ENCODE measurements at places on chromosomes 5 and 9. TPM values are rescaled to one million over a fixed set of nuclear protein-coding genes. Genes with fewer than 3 reads are reported as not detected.
A peak's percentile ranks its signal among the peaks of the same experiment; 100 is the strongest.

SLC6A18 gene
- total RNA-seq = not detected

PFDN1 gene
- 54.1 TPM for total RNA-seq

PCDHGB4 gene
- 3.6 TPM for total RNA-seq

TAF1L gene
- total RNA-seq = not detected

SEMA5A gene
- 40.2 TPM for total RNA-seq

MBLAC2 gene
- total RNA-seq = 13.8 TPM

PRR7 gene
- total RNA-seq = 0.78 TPM

GPR151 gene
- not detected for total RNA-seq

HNRNPH1 gene
- 335 TPM for total RNA-seq

- H3K4me1 ChIP-seq = peaks cover 23% of the 10 kb centered on the region
- H3K27ac ChIP-seq = no peak overlapping the region
- H3K27me3 ChIP-seq = no peaks in the 10 kb centered on the region
These were observed 54.9 kb upstream of the ZSWIM6 start for GRCh38 chr5:61277190-61277589.

GRCh38 chr5:167008705-167009104 is 1282.7 kb upstream of the WWC1 start:
- no peaks in the 10 kb centered on the region for H3K27me3 ChIP-seq
- no peak overlapping the region for H3K4me3 ChIP-seq

- DNase-seq = peak; percentile 69
- H3K4me1 ChIP-seq = peaks cover 5% of the 10 kb centered on the region
- H3K4me3 ChIP-seq = no peak overlapping the region
- H3K27me3 ChIP-seq = no peaks in the 10 kb centered on the region
These were observed 136.1 kb upstream of the CLINT1 start for GRCh38 chr5:157994906-157995519.

GRCh38 chr9:94826644-94827410 is 100.3 kb downstream of the AOPEP start:
- no peaks in the 10 kb centered on the region for H3K36me3 ChIP-seq
- no peak overlapping the region for H3K4me3 ChIP-seq
- peaks cover 7% of the 10 kb centered on the region for H3K4me1 ChIP-seq
- DNase-seq = no peak

DNA sequence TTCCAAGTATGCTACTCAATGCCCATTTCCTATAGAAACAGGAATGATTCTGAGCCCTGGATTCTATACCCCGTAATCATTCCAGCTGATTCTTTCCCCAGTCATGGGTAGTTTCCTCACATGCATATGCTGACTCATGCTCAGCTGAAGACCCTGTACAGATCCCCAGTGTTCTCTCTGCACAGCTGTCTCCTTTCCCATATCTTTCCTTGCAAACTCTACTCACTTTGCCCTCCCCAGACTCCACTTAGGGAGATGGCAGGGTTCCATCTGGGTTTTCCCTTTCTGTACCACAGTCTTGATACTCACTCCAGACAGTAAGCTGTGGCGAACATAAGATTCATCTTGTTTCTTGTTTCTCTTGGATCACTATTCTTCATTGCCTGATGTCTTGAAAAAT is 357.6 kb downstream of the RAB3C start:
- H3K27me3 ChIP-seq = no peaks in the 10 kb centered on the region
- peaks cover 19% of the 10 kb centered on the region for H3K4me1 ChIP-seq
- DNase-seq = peak; percentile 23
- no peak overlapping the region for H3K4me3 ChIP-seq

GRCh38 chr5:169956126-169956525 is 24.2 kb downstream of the INSYN2B start:
- DNase-seq = no peak
- no peak overlapping the region for H3K4me3 ChIP-seq
- H3K36me3 ChIP-seq = no peaks in the 10 kb centered on the region
- no peak overlapping the region for H3K27ac ChIP-seq

GRCh38 chr9:79000230-79001002 is 571.3 kb upstream of the TLE4 start:
- DNase-seq = no peak
- H3K4me3 ChIP-seq = no peak overlapping the region
- H3K36me3 ChIP-seq = no peaks in the 10 kb centered on the region
- H3K27ac ChIP-seq = no peak overlapping the region
- no peaks in the 10 kb centered on the region for H3K4me1 ChIP-seq

- no peaks in the 10 kb centered on the region for H3K36me3 ChIP-seq
- no peak overlapping the region for H3K4me3 ChIP-seq
- H3K27ac ChIP-seq = no peak overlapping the region
- peak; percentile 73 for DNase-seq
These were observed 1.4 kb upstream of the ADAMTSL2 start for GRCh38 chr9:133532937-133533668.

DNA sequence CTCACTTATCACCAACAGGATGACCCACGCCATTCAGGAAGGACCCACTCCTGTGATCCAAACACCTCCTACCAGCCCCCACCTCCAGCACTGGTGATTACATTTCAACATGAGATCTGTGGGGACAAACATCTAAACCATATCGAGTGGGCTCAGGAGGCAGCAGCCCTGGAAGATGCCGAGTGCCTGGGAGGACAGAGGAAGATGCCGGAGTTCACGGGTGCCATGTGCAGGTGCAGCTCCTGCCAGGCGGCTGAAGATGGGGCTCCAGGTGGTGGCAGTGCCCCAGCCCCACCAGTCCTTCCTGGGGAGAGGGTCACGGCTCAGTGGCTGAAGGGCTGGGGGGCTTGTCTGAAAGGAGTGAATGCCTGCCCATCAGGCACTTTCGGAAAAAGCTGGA is 6.1 kb upstream of the CEP72 start:
- DNase-seq = no peak
- H3K36me3 ChIP-seq = no peaks in the 10 kb centered on the region
- no peak overlapping the region for H3K4me3 ChIP-seq
- peaks cover 11% of the 10 kb centered on the region for H3K4me1 ChIP-seq
- no peaks in the 10 kb centered on the region for H3K27me3 ChIP-seq
- H3K27ac ChIP-seq = no peak overlapping the region

DNA sequence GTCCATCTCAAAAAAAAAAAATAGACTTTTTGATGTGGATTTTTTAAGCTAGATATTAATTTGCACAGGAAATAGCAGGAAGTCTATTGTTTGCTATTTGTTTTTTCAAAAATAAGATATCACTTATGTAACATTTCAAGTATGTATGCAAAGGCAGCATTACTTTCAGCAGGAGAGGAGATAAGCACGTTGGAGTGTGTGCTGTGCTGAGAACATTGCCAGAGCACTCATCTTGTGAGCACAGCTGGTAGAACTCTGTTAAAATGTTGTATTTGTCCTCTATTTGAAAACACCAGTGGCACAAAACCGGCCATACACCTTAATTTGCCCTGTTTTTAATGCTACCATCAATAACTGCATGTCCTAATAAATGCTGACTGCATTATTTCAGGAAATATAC is 1061.9 kb upstream of the CDH18 start:
- H3K27me3 ChIP-seq = no peaks in the 10 kb centered on the region
- DNase-seq = no peak
- no peaks in the 10 kb centered on the region for H3K36me3 ChIP-seq
- H3K4me1 ChIP-seq = no peaks in the 10 kb centered on the region
- H3K4me3 ChIP-seq = no peak overlapping the region

All from body of pancreas (tissue), 4 donors.